Stimulated activated CD4-positive, alpha-beta T cell treated with anti-CD3 and anti-CD28 coated beads, Interleukin-1b, Interleukin-23, amount 100 ng/mL, for 48 hours (primary cell): ENCODE measurements at places on chromosomes 12 and 14.

- DNase-seq: no peak
Measured at GRCh38 chr14:55921511-55921910, 196.7 kb upstream of the PELI2 start.

- DNase-seq: no peak
Measured at GRCh38 chr14:100132903-100133510, 26.4 kb downstream of the DEGS2 start.

GRCh38 chr14:102390064-102390855 is 27.5 kb downstream of the TECPR2 start:
- no peak for DNase-seq

GRCh38 chr12:119072440-119072839 is 91.1 kb downstream of the SRRM4 start:
- no peak for DNase-seq

- DNase-seq: no peak
Measured at GRCh38 chr12:113812411-113813228, 153.5 kb downstream of the RBM19 start.
